ENCODE measurements at places on chromosomes 1 and 21. TPM values are rescaled to one million over a fixed set of nuclear protein-coding genes. Genes with fewer than 3 reads are reported as not detected.
A peak's percentile ranks its signal among the peaks of the same experiment; 100 is the strongest.

GRCh38 chr1:6473974-6474814 lies 8.2 kb upstream of the TNFRSF25 start:
- DNase-seq: no peak

GRCh38 chr1:29852248-29852647 lies 615.9 kb downstream of the PTPRU start:
- DNase-seq: peak; percentile 67

DNA sequence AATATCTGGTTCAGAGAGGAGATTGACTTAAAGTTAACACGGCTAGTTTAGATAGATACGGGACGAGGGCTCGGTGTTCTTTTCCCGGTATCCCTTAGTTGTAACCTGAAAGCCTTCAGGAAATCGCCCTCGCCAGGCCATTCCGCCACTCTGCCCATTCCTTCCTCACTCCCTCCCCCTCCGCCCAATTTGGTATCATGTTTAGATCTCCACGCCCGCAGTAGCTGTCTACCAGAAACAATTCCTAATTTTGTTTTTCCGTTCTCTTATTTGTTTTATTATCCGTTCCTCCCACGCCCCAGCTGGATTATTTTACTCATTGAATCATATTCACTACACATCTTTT lies 685 bp upstream of the VAMP4 start:
- DNase-seq: peak; percentile 78

GRCh38 chr1:32005522-32005921 lies 8.1 kb upstream of the KHDRBS1 start:
- DNase-seq: no peak

GRCh38 chr1:32014199-32014947 lies 705 bp downstream of the KHDRBS1 start:
- peak; percentile 81 for DNase-seq

PTPN22 gene
- total RNA-seq: 0.70 TPM

DNA sequence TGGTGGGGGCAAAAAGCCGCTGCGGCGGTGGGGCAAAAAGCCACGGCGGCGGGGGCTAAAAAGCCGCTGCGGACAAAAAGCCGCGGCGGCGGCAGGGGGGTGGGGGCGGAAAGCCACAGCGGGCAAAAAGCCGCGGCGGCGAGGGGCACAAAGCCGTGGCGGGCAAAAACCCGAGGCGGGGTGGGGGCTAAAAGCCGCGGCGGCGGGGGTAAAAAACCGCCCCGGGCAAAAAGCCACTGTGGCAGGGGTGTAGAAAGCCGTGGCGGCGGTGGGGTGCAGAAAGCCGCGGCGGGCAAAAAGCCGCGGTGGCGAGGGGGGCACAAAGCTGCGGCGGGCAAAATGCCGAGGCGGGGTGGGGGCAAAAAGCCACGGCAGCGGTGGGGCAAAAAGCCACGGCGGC lies 3901.8 kb downstream of the SRGAP2C start:
- DNase-seq: no peak

- DNase-seq: peak; percentile 81
These were observed 75.4 kb downstream of the MRPL37 start for GRCh38 chr1:54275349-54275748.

ERO1B gene
- total RNA-seq: 5.8 TPM

SMIM1 gene
- 8.0 TPM for total RNA-seq

KRTAP10-10 gene
- not detected for total RNA-seq

DNA sequence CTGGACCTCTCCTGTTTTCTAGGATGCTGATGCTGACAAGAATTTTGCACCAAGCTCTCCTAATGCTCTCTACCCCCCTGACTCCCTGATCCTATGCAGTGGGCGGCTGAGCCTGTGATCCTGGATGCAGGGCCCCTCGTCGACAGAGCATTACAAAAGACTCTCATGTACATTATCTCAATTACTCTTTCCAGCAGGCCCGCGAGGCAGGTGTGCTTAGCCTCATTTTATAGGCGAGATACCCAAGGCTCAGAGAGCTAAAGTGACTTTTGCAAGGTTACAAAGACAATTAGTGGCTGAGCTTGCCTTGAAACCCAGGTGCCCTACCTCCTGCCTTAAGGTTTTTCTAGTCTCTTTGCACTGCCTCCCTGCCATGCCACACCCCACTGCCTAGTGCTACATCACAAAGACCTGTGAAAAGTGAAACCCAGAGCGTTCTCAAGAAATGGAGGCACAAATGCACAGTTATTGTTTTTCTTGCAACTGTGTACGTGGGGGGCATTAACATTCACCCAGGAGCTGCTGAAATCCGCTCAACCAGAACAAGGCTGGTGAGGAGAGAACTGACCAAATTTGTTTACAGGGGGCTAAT lies 10.0 kb upstream of the C8A start:
- no peak for DNase-seq

SUSD4 gene
- total RNA-seq: 6.4 TPM

- DNase-seq: peak; percentile 77
These were observed 873 bp upstream of the PI4KB start for GRCh38 chr1:151327903-151328674.

ANGPTL7 gene
- 0.81 TPM for total RNA-seq

RCSD1 gene
- 32.7 TPM for total RNA-seq

AMY1C gene
- not detected for total RNA-seq

GRCh38 chr1:187313115-187313514 lies 484.4 kb downstream of the PLA2G4A start:
- no peak for DNase-seq

DNA sequence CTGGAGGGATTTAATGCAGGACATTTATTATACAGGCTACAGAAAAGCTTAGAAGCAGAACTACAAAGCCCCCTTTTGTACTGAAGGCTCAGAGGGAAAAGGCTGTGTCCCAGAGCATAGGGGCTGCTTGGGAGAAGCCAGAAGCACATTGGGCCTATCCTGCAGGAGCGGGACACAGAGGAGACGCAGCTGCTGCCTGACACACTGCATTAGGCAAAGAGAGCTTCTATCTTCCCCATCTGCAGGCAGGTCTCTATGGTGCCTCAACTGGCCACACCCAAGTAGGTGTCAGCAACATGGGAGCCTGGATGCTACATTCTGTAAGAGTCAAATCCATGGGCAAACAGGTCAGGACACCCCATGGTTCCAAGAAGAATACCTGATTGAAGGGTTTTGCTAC lies 595.9 kb downstream of the AJAP1 start:
- DNase-seq: no peak

DNA sequence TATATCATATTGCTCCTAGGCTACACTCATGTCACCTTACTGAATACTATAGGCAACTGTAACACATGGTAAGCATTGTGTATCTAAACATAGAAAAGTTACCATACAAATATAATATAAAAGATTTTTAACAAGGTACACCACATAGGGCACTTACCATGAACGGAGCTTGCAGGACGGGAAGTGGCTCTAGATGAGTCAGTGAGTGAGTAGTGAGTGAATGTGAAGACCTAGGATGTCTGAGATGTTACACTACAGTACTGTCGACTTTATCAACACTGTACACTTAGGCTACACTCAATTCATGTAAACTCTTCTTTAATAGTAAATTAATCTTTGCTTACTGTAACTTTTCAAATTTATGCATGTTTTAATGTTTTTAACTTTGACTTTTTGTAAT lies 81.0 kb upstream of the PLD5 start:
- DNase-seq: no peak

SERINC2 gene
- total RNA-seq: 2.8 TPM

GRCh38 chr1:240503558-240503957 lies 108.4 kb downstream of the GREM2 start:
- no peak for DNase-seq

DNA sequence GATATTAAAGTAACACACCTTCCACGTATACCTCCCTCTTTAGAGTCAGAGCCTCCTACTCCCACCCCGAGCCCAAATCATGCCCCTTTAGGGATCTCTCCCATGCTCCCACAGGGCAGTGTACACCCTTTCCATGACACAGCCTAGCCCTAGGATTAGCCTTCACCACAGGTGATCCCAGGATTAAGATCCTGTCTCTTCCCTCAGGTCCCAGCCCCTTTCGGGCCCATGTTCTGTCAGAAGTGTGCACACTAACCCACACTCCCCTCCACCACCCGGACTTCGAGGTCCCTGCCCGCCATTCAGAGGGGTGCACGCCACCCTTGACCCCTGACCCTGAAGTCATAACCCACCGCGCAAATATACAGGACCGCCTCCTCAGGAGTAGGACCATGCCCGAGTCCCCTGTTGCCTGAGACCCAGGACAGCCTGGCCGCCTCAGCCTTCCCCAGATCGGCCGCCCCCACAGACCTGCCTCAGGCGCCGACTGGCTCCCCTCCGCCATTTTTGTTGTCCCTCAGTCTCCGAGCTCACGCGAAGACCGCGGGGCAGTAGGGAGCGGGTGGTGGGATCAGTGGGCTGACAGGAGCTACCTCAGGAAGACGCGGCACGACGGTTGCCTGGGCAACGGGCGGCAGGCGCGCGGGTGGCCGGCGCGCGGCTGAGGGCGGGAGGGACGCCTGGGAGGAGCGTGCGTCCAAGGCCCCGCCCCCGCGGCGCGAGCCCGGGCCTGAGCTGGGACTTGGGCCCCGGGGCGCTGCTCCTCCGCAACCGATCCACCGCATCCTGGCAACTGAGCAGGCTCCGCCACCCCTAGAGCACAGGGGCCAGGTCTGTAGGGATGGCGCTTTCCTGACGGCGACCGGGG lies at the start of gene AGBL4:
Gene AGBL4, minus strand, starts transcription at position 663 of the 868 bp plus-strand sequence.
- DNase-seq: no peak

DNA sequence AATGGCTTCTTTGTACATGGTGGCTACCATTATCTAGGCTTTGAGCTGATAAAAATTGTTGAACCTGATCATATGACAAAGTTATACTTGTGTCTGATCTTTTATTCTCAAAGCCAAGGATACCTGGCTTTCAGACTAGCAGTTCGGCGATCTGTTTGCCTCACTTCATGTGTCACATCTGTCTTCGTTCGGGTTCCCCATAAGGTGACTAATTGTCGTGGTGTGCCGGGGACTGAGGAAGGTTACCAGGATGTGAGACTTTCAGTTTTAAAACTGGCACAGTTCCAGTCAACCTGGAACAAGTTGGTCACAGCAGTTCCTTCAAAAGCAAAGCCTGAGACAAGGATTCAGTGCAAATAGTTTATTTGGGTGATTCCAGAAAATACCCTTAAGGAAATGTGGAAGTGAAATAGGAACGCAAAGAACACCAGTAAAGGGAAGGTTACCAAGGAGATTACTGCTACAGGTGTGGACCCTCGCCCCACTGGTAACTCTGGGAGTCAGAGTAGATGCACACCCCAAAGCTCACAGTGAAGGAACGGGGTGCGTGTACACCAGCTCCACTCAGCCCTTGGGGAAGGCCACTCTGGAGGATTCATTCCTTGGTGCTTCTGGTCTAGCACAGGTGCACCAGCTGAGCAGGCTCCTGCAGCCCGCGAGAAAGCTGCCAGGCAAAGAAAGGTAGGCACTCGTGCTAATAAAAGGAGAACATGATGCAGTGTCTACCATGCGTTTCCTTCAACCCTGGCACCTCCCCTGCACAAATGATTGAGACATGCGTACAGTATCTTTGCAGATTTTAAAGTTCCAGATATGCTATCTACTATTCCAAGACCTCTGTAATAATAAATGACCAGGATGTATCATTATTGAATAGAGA lies 69.0 kb downstream of the VWA5B1 start:
- peak; percentile 41 for DNase-seq

SRGAP2B gene
- 11.5 TPM for total RNA-seq

- no peak for DNase-seq
These were observed 487.6 kb upstream of the CAMK1G start for GRCh38 chr1:209095627-209096595.

GRCh38 chr1:167301355-167301754 lies 80.7 kb downstream of the POU2F1 start:
- DNase-seq: no peak

DNA sequence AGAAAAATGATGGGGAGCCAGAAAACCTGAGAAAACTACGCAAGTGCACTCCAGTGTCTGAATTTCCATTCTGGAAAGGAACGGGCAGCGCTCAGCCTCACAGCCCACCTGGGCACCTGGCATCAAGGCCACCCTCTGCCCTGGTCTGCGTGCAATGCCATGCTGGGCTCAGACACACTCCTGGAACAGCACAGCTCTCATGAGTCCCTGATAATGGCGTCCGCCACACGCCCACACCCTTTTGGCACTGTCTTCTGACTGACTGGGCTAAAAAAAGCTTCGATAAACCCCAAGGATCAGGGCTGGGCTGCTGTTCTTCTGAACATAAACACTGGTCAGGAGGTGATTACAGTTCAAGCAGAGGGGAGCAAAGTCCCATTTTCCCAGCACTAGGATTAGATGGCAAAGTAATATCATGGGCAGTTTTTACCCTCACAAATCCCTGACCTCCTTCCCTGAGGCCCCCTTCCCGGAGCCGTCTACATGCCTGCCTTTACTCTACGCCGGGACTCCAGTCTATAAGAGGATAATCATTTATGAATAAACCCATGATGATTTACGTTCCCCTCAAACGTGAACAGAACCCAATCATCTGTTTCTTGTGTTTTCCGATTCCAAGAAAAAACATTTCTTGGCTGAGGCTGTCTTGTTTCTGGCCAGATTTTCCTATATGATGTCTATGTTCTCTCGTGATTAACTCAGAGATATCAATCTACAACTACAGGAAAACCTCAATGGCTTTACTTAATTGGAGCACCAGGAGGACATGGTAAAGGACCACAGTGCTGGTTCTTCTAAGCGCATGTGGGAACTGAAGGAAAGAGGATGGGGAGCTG lies 22.6 kb downstream of the RCAN1 start:
- DNase-seq: peak; percentile 84

DNA sequence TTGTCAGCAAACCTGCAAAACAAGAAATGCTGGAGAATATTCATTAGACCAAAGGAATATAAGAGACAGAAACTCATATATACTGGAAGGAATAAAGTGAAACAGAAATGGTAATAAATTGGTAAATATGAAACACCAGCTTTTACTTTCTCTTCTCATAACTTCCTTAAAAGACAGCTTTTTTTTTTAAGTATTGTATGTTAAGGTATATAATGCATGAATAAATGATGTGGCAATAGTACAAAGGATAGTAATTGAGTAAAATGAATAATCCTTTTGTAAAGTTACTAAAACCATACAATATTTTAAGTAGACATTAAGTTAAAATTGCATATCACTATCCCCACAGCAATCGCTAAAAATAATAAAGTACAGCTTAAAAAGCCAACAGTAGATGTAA lies 64.8 kb downstream of the TRIM33 start:
- no peak for DNase-seq

- peak; percentile 77 for DNase-seq
These were observed at the start of gene COL6A2 for GRCh38 chr21:46097336-46098293. COL6A2 (plus strand) TSS chr21:46098112.

CNST gene
- 10.9 TPM for total RNA-seq

GRCh38 chr21:35711213-35711612 lies 349.1 kb downstream of the SETD4 start:
- no peak for DNase-seq

EFNA3 gene
- total RNA-seq: 1.2 TPM

Data from cardiac septum (tissue), 1 donor.